ENCODE measurements at places on chromosomes 6 and 20. TPM values are rescaled to one million over a fixed set of nuclear protein-coding genes. Genes with fewer than 3 reads are reported as not detected.
A peak's percentile ranks its signal among the peaks of the same experiment; 100 is the strongest.

The FERMT1 gene
- 0.67 TPM for total RNA-seq

GRCh38 chr20:34114809-34115208, 2.8 kb upstream of the EIF2S2 start:
- DNase-seq: no peak

DNA sequence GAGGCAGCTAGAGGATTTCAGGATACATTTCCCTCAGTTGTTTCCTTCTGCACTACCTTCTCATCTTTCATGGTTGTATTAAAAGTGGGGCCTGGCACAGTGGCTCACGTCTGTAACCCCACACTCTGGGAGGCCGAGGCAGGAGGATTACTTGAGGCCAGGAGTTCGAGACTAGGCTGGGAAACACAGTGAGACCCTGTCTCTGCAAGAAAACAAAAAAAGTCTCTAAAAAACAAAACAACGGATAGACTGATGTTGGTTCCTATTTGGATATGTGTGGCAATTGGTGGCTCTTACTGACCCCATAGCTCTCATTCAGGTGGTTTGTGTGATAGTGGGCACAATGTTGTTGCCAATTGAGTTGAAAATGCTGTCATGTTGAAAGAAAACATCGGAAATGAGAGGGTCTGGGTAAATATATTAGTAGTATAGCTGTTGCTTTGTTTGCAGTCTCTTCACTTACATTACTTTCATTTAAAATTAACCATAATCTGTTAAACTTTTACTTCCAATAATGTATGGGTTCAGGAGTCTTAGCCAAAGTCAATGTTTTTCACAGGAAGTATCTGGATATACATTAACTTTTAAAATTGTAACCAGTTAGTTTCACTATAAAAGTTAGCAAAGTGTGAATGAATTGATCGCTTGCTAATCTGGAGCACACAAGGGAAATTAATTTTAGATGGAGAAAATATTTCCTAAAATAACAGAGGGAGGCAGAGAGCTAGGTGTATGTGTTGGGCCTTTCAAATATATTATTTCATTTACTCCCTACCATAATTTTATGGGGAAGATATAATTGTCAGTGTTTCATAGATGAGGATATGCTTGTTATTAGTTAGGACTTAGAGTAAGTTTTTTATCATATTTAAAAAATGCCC, 31.1 kb downstream of the UTRN start:
- no peak for DNase-seq

DNA sequence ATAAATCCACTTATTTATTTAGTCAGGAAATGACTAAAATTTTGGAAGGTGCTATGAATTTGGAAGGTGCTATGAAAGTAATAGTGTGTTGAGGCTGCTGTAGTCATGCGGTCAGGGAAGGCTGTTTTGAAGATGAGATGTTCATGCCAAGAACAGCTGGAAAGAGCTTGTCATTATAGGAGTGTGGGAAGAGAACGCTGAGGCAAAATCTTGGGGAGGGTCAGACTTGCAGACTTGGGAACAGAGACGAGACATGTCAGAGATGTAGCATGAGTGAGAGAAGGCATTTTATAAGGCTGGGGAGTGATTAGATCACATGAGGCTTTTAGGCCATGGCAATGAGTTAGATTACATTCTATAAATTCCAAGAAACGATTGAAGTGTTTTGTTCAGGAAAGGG, 124.0 kb upstream of the B3GAT2 start:
- no peak for DNase-seq

The SPINT3 gene
- total RNA-seq: not detected

GRCh38 chr6:142387997-142388815, 86.4 kb downstream of the ADGRG6 start:
- no peak for DNase-seq

GRCh38 chr20:61052195-61052750, 199.8 kb upstream of the CDH4 start:
- no peak for DNase-seq

DNA sequence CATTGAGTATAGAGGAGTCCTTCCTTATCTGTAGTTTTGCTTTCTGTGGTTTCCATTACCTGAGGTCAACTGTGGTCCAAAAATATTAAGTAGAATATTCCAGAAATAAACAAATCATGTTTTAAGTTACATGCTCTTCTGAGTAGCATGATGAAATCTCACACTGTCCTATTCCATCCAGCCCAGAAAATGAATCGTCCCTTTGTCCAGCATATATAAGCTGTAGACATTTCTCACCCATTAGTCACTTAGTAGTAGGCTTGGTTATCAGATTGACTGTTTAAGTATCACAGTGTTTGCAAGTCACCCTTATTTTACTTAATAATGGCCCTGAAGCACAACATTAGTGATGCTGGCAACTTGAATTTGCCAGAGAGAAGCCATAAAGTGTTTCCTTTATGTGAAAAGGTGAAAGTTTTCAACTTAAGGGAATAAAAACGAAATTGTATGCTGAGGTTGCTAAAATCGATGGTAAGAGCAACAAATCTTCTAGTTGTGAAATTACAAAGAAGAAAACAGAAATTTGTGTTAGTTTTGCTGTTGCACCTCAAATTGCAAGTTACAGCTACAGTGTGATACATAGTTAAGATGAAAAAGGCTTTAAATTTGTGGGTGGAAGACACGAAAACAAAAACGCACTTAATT, 198.6 kb upstream of the SIM1 start:
- DNase-seq: no peak

The SOX18 gene
- 17.2 TPM for total RNA-seq

The HIVEP2 gene
- total RNA-seq: 28.6 TPM

DNA sequence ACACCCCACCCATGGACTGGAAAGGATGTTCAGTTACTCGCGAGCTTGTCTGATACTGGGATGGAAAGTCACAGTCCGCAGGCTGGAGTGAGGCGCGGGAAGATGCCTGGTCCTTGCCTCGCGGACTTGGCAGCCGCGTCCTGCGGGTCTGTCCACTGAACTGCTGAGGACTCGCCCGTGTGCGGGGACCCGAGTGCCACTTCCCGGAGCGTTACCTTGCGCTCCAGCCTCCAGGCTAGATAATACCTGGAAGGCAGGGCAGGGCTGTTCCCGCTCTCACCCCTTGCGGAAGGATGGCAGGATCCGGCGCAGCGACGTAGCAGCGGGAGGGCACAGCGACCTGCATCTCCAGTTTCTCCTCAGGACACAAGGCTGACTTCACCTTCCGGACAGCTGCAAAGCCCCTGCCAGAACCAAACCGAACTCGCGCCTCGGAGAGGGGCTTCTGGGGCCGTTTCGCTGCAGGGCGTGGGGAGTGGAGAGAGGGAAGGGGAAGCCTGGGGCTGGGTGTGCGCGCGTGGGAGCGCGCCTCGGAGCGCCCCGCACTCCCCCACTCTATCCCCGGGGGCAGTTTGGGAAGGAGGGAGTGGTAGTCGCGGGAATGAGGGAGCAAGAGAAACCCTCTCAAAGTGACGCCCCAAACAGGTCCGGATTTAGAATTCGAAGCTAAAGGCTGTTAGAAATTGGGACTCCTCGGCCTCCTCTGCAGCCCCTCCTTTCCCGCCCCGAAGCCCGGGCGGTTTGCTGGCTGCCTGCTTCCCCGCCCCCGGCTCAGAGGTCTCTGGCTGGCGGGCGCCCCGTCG, at the start of gene KCNQ5:
TSS of gene KCNQ5 (plus strand) at position 774 of the 803 bp plus-strand sequence.
- DNase-seq: no peak

DNA sequence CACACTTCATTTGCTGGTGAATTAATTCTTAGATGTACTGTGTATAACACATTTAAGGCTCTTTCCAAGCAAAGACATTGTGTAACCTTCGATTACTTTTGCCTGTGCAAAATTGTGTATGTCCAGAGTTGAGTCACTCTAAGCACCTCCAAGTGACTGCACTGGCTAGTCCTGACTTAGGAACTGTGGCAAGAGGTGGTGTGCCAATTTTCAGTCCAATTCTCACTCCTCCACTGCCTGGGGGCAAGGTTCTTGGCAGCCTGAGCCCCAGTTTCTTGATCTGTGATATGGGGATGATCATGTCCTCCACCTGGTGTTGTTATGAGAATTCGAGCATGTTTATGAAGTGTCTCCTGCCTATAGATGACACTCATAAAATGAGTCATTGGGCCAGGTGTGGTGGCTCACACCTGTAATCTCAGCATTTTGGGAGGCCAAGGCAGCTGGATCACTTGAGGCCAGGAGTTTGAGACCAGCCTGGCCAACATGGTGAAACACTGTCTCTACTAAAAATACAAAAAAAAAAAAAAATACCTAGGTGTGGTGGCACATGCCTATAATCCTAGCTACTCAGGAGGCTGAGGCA, 105.3 kb upstream of the CDYL start:
- peak; percentile 50 for DNase-seq

The UNC5CL gene
- 0.96 TPM for total RNA-seq

- no peak for DNase-seq
These were observed 28.2 kb downstream of the NDRG3 start for GRCh38 chr20:36717657-36718056.

GRCh38 chr6:120590611-120591010, 743.7 kb downstream of the TBC1D32 start:
- no peak for DNase-seq

GRCh38 chr6:121756666-121757065, 321.2 kb downstream of the GJA1 start:
- no peak for DNase-seq

The PMEPA1 gene
- 12.5 TPM for total RNA-seq

The DLL1 gene
- 11.2 TPM for total RNA-seq

The SRSF12 gene
- 0.75 TPM for total RNA-seq

The MDFI gene
- 1.5 TPM for total RNA-seq

The GHRH gene
- total RNA-seq: 3.6 TPM

- no peak for DNase-seq
These were observed 27.3 kb upstream of the SLC9A8 start for GRCh38 chr20:49785149-49785851.

- no peak for DNase-seq
These were observed 40.9 kb downstream of the ZFP64 start for GRCh38 chr20:52150440-52151258.

GRCh38 chr20:38726804-38727606, 2.7 kb downstream of the SLC32A1 start:
- no peak for DNase-seq

GRCh38 chr6:53178837-53179432, 30.3 kb upstream of the GCM1 start:
- no peak for DNase-seq

DNA sequence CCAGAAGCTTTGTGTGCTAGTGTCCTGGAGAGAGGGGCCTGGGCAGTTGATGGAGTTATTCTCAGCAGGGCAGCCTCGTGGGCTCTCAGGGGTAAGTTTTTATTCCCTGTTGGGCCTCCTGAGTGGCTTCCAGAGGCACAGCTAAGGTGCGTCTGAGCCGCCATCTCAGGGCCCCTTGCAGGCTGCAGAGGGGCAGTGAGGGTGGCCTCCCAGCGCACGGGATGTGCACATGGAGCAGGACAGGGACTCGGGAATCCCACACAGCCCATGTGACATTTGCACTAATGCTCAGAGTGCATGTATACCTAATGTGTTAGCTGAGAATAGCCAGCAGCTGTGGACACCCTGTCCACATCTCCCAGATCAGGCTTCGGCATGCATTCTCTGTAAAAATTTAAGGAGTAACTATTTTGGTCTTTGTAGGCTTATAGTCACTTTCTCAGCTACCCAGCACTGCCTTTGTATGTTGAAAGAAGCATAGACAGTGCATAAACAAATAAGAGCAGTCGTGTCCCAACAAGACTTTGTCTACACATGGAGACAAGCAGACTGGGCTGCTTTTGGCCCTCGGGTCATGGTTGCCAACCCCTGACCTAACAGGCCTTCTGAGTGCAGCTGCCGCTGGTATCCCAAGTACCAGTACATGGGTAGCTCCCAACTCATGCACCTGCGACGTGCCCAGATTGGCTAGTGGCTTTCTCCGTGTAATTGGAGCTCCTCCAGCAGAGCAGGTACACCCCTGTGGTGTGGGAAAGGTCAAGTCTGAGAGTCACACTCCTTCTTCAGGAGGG, 18.6 kb upstream of the CST9L start:
- peak; percentile 38 for DNase-seq

DNA sequence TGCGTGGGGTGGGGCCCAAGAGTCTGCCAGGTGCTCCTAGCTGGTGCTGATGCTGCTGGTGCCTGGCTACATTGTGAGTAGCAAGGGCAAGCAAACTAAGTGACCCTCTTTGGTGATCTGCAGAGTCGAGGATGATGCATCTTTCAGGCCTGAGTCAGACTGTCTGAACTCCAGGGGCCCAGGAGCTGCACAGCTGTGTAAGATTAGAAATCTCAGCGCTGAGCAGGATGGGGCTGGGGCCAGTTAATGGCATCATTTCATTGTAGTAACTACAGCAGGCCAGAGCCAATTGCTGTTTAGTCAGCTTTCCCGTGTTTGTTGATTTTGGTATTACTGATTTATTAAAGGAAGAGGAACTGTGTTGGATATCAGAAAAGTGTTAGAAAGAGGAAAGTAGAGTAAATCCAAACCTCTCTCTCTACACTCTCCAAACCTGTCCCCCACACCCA, 365.2 kb downstream of the PAX1 start:
- DNase-seq: no peak

GRCh38 chr6:91562955-91563354, 976.1 kb upstream of the MAP3K7 start:
- no peak for DNase-seq

DNA sequence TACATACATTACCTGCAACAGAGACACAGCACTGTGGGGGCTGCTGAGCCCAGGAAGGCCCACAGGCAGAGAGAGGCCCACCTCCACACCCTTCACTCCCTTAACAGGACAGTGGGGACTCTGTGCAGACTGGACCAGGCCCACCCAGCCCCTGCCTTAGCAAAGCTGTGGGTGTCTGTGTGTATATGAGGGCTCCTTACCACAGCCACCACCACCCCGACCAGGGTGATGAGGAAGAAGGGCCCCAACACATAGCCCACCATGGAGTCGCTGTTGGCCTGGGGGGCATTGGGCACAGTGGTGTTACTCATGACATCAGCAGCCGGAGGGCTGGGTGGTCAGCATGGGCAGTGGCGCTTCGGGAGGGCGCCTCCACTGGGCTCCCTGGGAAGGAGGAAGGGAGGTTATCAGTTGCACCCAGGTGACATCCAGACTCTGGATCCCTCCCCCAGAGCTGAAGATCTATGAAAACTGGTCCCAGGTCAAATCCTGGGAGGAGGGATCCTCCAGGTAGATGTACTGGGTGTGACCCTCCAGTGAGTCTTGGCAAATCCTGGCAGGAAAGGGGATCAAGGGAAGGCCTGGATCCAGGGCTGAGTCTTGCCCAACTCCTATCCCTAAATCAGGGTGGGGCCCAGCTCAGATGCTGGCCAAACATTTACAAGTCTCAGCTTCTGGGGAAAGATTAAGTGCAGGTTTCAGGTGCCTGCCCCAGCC, 1.2 kb downstream of the SMIM29 start:
- no peak for DNase-seq

GRCh38 chr20:51480507-51481270, 61.8 kb downstream of the NFATC2 start:
- no peak for DNase-seq

DNA sequence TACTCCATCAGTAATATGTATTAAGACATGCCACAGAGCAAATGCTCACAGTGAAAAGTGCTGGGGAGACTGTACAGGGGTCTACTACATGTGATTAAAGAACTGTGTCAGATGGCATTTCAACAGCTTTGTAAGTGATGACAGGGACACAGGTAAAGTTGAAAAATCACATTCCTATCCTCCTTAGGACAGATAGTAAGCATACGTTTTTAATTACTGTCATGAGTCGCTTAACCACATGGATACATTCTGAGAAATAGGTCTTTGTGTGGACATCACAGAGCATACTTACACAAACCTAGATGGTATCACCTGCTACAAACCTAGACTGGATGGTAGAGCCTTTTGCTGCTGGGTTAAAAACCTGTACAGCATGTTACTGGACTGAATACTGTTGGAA, 645.8 kb upstream of the AGPAT4 start:
- DNase-seq: no peak

GRCh38 chr6:131792091-131792496, 15.7 kb upstream of the ENPP1 start:
- no peak for DNase-seq
